Brain microvascular endothelial cell (primary cell): ENCODE measurements at places on chromosomes 2 and 18.
A peak's percentile ranks its signal among the peaks of the same experiment; 100 is the strongest.

GRCh38 chr2:20108655-20109396 is 57.4 kb upstream of the LAPTM4A start:
- no peak for DNase-seq

- DNase-seq: peak; percentile 45
Measured at GRCh38 chr18:63951302-63951705, 2.2 kb downstream of the HMSD start.

GRCh38 chr2:120547662-120548061 is 188.0 kb upstream of the GLI2 start:
- no peak for DNase-seq

DNA sequence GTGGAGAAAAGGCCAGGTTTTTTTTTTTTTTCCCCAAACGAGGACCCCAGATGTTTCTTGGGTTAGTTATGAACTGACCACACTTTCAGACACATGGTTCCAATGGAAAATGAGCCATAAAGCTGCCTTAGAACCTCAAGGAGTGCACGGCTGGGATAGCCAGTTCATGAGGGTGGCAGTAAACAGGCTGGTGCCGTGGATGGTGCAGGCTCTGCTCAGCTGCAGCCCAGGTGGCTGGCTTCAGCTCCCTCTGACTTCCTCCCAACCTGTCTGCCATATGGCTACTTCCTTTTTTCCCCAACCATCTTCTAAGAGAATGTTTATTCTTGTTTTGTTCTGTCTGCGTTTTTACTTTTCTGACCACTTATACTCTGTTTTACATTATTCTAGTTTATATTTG is 109.8 kb upstream of the LMAN1 start:
- DNase-seq: no peak
